Left renal cortex interstitium (tissue), 4 donors: ENCODE measurements at places on chromosomes 4 and X.

DNA sequence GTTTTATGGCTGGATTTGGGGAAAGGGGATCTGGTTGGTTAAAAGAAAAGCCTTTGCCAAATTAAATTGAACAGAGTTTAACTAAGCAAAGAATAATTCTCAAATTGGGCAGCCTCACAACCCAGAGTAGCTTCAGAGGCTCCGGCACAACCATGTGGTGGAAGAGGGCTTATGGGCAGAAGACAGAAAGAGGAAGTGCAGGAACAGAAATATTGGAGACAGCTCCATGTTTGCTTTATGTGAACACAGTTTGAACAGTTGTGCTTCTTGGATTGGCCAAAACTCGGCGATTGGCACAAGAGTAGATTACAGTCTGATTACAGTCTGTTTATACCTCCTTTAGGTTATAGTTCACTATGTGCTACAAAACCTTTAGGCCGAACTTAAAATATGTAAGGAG lies 562.7 kb downstream of the TRIML1 start:
- no peak for DNase-seq

DNA sequence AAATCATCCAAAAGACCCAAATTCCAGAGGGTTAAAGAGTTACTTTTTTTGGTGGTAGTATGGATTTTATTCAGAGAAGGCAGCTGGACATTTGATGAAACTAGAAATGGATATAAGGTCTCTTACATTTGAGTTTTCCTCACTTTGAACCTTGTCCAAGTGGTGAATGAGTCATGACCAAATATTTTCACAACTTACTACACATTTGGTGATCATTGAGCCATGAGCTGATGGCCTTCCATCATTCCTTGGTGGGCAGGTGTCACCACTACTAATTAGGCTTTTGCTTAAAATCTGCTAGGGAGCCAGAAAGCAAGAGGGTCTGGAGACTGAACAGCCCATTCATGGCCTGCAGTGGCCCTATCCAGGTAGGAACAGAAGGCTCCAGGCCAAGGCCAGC lies 620.2 kb upstream of the INTU start:
- no peak for DNase-seq

- DNase-seq: no peak
Observed at GRCh38 chrX:134622056-134622812, 36.0 kb downstream of the PLAC1 start.

GRCh38 chr4:182648766-182649165 lies 268.4 kb downstream of the DCTD start:
- no peak for DNase-seq

GRCh38 chr4:15779306-15779705 lies 1.2 kb downstream of the CD38 start:
- peak; percentile 53 for DNase-seq
